ENCODE measurements at places on chromosomes 1 and 21.

GRCh38 chr1:41719590-41719989, 199.1 kb downstream of the HIVEP3 start:
- no peak for DNase-seq

DNA sequence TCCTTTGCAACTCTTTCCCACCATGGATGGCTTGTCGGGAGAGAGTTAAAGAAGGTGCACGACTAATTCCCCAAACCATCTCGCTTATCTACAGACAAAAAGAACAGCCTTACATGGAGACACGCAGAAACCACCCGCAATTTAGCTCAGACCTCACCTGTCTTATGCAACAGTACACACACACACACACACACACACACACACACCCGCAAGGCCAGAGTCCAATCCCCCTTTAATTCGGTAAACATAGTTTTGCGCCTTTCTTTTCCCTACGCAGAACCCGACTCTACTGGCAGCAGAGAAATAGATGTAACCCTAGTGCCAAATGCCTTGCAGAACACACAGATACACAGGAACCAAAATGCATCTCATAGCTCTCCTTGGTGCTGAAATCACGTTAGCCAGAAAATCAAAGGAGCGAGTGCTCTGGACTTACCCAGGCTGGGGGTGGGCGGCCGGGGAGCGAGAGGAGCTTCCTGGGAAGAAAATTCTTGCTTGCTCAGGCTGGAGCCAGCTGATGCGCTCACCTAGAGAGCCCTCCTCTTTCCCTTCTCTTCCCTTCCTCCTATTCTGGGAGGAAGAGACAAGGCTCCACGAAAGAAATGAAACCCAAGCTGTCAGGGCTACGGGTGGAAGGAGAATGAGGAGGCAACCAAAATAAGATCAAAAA, 470 bp downstream of the TNR start:
- no peak for DNase-seq

DNA sequence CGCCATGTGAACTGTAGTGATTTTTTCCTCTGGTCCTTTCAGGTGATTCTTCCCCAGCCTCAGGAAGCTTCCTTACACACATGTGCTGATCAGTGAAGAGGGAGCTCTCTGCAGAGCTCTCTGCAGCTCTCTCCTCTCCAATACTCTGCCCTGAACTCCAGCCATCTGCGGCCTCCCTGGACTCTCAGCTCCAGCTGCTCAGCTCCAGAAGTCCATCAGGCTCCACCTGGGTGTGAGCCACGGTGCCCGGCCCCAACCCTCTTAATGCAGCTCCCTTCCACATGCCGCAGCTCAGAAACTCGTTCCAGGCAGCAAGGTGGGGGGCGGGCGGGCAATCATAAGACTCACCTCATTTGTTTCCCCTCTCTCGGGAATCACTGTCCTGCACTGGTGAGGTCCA, 30.9 kb upstream of the RPL11 start:
- DNase-seq = no peak

DNA sequence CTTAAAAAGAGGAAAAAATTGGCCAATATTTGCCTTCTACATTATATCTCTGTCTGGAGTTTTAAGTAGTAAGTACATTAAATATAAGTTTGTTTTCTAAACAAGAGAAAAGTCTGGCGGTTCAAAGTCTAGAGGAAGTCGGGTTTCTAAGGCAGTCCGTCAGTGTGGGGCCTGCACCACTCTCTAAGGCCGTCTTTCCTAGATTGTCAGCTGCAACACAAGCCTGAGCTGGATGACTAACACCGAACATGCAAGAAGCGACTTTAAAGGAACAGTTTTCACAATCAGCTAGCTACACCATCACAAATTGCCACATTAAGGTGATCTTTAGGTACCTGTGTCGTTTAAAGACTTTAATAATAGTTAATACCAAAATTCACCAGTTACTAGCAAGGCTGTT, 19.6 kb downstream of the CCSAP start:
- DNase-seq = no peak

DNA sequence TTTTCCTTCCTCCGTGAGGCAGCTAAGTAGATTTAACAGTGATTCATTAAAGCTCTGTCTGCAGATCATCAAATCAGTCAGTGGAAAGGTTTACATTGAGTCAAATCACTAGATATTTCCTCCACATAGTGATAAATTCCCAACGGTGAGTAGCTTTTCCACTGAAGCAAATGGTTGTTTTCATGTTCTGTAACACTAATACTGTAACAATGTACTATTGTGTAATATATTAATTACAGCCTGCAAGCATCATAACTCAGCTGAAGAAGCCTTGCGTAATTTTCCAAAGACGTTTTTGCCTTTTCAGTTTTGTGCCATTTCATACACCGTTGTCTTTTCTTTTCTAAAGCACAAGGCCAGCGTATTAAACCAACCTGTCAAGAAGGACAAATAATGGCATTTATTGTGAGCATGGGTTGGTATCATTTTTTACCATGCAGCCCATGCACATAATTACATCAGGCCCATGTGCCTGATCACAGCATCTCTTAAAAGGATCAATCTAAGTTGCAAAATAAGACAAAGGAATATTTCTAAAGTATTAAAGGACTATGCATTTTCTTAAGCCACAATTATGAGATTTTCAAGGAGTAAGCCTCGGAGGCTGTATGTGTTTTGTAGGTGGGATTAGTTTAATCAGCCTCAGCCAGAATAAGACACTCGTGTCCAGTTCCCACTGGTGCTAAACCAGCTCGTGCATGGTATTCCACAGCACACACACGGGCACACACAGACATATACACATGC, 16.7 kb upstream of the PDE9A start:
- DNase-seq = no peak

DNA sequence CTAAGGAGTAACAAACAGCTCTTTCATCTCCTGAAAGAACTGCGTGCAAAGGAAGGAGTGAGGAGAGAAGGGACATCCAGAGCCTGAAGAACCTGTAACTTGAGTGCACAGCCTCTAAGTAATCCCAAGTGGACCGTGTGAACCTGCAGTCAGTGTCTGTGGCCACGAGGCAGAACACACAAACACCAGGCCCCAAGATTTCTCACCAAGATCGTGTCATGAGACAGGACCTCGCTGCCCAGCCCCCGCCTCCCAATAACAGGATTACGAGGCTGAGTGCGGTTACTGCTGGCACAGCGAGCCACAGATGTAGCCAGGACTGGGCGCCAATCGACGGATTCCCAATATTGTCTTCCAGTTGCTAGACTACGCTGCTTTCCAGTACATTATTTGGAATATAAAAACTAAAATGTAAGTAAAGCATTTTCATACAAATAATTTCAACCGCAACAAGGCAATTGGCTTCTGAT, 101.3 kb upstream of the SLC25A33 start:
- DNase-seq = no peak

DNA sequence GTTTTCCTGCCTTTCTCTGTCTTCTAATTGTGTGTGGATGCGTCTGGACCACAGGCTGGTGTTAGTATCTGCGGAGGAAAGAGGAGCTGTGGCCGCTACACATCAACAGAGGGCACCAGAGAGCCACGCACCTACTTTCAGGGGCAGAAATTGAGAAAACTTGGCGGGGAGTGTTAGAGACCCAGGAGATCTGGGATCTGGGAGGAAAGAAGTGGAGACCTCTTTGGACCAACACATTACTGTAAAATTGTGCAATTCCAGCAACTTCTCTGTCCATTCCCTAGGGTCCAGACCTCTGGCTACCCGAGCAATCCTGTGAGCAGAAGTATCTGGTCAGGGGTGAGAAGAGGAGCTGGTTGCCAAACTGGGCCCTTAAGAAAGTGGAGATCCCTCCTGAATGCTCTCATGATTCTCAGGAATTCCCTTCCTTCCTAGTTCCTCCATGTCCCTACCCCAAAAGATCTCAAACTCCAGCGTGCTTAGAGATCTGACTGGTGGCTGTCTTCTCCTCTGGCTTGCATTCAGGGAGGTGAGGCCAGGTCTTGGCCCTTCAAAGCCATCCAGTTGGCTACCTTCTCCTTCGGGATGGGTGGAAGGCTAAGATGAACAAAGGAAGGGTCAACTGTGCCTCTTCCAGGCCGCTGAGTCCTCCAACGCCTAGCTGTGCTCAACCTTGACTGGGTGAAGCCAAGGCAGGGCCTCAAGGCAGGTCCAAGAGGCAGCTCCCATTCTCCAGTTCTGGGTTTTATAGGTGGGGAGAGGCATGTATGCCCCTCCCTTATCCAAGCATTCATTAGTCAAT, 1.2 kb upstream of the KIRREL1 start:
- DNase-seq = no peak

DNA sequence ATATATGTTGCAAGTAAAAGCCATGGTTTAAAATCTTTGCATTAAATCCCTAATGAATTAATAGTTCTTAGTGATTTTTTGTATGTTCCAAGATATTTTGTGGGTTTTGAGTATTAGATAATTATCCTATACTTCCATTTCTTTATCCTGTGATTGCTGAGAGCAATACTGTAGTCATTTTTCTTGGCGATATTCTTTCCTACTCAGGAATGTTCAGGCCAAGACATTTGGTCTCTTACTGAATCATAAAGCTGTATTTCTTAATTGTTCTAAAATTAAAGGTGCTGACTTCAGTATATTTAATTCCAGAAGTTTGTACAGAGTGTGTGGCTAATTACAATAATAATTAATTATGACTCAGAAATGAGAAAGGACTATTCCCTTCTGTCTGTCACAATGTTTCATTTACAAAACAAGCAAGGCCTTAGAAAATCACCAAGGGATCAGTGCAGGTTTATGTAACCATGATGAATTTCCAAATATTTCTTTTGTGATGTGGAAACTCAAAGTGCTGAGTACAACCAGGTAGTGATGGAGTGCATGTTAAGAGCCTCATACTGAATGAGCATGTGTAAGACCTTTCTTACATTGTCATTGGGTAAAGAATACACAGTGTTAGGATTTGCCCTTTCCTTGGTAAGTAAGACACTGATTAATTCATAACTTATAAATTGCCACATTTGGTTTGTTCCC, 161.2 kb downstream of the HMCN1 start:
- no peak for DNase-seq

DNA sequence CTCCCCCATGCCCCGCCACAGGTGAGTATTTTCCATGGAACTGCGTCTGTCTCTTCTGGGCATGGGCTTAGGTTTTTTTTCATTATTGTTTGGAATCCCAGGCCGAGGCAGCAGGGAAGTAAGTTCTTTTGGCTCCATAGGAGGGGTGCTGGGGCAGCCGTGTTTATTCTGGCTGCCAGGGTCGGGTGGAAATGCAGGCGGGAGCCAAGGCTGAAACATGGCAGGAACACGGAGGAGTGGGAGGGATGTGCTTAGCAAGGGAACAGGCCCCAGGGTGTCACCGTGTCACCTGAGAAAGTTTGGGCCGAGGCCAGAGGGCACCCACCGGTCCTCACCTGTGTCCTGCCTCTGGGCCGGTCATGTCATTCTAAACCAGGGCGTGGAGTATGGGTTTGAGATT, 4.5 kb upstream of the DHRS3 start:
- DNase-seq = no peak

- DNase-seq = no peak
Measured at GRCh38 chr1:217839161-217839560, 208.0 kb downstream of the SPATA17 start.

- DNase-seq = peak; percentile 52
Measured at GRCh38 chr1:39788758-39789570, at the start of gene BMP8B. Gene BMP8B, minus strand, starts transcription at chr1:39788865. Its CDS starts 380 bp downstream, at chr1:39788485.

DNA sequence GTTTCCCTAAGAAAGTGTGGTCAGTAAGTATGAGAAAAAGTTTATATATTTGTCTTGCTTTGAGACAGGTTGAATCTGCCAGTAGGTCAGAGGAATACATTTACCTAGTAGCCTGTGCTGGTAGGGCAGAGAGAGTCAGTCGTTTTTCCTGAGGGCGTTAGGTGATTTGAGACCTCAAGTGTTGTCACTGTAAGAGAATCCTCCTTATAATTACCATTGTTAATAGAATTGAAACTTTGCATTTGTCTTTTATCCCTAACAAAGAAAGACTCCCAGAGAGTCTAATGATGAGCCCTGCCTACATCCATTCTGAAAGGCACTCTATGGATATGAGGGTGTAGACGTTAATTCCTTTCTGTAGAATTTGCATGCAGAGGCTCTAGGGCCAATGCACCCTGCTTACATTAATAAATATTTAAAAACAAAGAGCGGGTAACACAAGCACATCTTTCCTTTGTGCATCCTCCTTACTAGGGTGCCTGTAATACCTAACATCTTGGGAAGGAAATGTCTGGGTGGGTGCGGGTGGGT, 16.4 kb downstream of the PBX1 start:
- no peak for DNase-seq

DNA sequence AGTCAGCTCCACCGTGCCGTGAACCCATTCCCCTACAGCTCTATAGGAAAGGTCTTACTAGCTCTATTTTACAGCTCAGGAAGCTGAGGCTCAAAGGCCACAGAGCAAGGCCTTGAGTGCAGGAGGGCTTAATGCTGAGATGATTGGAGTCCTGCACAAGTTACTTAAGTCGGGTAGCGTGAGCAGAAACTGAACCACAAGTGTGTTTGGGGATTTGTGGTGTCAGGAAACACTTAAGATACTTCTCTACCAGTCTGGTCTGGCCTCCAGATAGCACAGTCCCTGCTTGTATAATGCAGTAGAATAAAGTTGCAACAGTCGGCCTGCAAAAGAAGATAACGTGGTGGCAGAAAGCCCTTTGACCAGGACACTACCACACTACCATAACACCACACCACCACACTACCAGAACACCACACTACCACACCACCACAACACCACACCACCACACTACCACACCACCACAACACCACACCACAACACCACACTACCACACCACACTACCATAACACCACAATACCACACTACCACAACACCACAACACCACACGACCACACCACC, 118.1 kb downstream of the SPSB1 start:
- DNase-seq = no peak
